Stimulated activated CD4-positive, alpha-beta T cell treated with anti-CD3 and anti-CD28 coated beads, Interleukin-1b, Interleukin-23, amount 100 ng/mL, for 24 hours (primary cell): ENCODE measurements at places on chromosomes 1 and 21.
A peak's percentile ranks its signal among the peaks of the same experiment; 100 is the strongest.

- DNase-seq = no peak
Measured at GRCh38 chr1:197312163-197312562, 44.1 kb downstream of the CRB1 start.

GRCh38 chr1:24551290-24551959 lies 4.5 kb upstream of the NCMAP start:
- no peak for DNase-seq

- no peak for DNase-seq
Measured at GRCh38 chr21:36297406-36297937, 22.5 kb upstream of the MORC3 start.

GRCh38 chr1:17957588-17958267 lies 149.9 kb upstream of the IGSF21 start:
- no peak for DNase-seq

DNA sequence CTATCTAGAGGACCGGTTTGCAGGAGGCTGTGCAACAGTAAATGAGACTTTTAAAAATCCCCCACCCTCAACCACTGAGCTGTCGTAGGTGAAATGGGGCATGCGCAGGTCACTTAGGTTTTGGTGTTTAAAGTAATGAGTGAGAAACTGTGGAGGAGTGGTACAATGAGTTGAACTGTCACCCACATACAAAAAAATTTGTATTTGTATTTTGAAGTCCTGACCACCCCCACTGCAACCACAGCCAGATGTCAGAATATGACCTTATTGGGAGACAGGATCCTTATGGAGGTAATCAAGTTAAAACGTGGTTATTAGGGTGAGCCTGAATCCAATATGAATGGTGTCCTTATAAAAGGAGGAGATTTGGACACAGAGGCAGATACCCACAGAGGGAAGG lies 1.6 kb upstream of the IRF6 start:
- DNase-seq = no peak

DNA sequence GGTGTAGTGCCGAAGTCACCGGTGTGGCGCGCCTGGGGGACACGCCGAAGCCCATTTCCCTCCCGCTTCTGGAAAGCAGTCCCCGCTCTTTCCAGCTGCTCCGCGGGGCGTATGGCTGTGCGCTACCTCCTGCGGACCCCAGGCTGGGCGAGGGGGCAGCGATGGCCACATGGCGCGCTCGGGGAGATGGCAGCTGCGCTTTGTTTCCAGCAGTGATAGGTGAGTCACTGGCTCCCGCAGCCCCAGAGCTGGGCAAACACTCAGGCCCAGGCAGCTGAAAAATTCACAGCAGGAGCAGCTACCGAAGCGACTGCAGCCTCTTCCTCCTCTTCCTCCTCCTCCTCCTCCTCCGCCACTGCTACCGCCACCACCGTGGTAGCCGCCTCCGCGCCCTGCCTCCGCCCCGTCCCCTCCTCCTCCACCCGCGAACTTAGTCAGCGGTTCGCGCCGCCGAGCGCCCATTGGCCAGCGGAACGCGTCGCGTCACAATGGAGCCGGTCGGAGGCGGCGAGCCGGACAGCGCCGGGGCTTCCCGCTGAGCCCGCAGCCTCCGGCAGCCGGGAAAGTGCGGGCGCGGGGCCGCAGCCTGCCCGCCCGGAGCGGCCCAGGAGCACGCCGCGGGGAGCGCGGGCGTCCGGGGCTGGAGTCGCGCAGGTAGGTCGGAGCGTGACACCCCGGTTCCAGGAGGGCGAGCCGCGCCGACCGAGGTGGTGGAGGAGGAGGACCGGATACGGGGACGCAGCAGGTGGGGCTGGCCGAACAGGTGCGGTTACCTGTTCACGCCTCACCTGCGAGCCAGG lies at the start of gene LRRC8B:
TSS of gene LRRC8B (plus strand) at position 461 of the 800 bp plus-strand sequence. CDS start 57,822 bp downstream, outside the sequence.
- DNase-seq = peak; percentile 79

- no peak for DNase-seq
Measured at GRCh38 chr1:197195100-197195499, 48.6 kb upstream of the ASPM start.

- DNase-seq = no peak
Measured at GRCh38 chr1:164579381-164579780, 20.4 kb downstream of the PBX1 start.

GRCh38 chr1:64917328-64917861 lies 49.0 kb downstream of the JAK1 start:
- no peak for DNase-seq

- no peak for DNase-seq
Measured at GRCh38 chr1:233865902-233866301, 38.6 kb upstream of the SLC35F3 start.

DNA sequence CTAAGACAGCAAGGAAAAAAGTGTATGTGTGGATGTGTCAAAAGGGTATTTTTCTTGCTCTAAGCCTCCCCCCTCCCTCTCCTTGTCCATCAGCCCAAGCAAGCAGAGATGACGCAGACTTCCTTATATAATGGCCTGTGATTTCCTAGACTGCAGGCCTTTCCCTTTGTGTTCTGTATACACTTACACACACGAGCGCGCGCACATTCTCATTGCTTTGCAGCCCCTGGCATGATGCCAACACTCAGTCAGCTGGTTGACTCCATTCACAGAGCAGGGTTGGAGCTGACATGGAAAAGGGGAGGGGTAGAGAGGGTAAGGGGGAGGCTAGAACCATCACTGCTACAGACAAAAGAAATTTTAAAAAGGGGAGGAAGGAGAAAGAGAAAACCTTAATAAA lies 41.8 kb downstream of the GATAD2B start:
- no peak for DNase-seq

GRCh38 chr1:12271033-12271432 lies 41.2 kb downstream of the VPS13D start:
- no peak for DNase-seq

DNA sequence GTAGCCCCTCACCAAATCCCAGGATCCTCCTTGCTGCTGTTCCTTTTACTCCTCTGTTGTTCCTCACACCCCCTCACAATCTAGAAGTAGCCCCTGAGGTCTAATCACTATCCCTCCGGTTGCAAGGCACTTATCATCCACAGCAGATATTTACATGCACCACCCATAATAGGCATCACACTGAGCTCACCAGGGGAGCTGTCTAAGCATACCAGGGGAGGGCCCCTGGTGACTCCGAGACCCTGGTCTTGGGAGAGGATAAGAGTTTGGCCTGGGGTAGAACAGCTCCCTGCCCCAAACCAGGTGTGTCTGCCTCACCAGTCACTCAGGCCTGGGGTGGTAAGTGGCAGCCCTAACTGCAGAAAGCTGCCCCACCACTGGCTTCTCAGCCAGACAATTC lies 37.3 kb upstream of the ZC3H12A start:
- no peak for DNase-seq

DNA sequence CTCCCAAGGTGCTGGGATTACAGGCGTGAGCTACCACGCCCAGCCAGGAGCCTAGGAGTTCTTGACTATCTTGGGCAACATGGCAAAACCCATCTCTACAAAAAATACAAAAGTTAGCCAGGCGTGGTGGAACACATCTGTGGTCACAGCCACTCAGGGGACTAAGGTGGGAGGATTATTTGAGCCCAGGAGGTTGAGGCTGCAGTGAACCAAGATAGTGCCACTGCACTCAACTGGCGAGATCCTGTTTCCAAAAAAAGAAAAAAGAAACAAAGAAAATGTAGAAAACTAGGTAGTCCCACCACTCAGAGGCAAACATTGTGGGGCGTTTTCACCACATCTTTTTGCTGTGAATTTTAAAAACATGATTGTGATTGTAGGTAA lies 141.3 kb downstream of the ZZZ3 start:
- DNase-seq = no peak

GRCh38 chr21:25457411-25457810 lies 149.9 kb downstream of the MRPL39 start:
- DNase-seq = no peak

GRCh38 chr21:44051462-44051941 lies 39.4 kb downstream of the TRAPPC10 start:
- no peak for DNase-seq

DNA sequence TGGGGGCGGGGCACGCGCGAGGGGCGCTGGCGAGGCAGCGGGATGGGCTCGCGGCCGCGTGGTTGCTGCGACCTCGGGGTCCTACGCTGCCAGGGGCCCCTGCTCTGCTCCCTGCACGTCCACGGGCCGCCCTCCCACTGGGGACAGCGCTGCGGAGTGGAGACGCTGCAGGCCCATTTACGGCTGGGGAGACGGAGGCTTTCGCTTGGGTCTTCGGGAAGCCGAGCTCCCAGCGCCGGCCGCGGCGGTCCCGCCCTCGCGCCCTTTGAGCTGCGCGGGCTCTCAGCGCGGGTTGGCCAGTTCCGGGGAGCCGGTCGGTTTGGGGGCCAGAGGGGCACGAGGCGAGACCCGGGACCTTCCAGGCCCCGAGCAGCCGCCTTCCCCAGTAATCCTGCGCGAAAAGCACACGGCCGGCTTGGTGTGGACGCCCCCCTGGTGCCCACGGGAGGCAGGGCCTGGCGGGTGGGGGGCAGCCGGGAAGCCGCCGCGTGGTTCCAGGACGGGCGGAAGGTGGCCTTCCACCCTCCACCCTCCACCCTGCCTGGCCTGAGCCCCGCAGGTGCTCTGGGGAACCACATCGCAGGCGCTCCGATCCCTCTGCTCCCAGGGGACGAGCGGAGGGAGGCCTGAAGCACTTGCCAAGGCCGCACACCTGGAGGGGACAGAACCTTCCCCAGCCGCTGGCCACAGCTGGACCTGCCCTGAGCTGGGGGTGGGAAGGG lies 570 bp upstream of the PEX10 start:
- no peak for DNase-seq

DNA sequence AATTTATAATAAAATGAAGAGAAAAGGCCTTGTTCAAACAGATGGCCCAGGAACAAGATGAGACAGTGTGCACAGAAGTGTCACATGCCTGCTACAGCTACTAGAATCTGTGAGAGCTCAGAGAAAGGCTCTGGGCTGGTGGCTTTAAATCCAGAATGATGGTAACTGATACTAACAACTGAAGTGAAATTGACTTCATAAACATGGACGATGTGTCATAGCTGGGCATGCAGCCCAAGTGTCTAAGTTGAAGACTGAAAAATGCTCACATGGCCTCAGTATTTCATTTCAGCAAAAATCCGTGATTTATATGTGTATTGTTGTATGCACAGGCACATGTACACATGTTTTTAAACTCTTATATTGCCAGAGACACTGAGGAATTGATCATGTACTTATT lies 208.3 kb upstream of the RUNX1 start:
- no peak for DNase-seq

- no peak for DNase-seq
Measured at GRCh38 chr1:182709225-182709764, 24.9 kb upstream of the RGS8 start.

DNA sequence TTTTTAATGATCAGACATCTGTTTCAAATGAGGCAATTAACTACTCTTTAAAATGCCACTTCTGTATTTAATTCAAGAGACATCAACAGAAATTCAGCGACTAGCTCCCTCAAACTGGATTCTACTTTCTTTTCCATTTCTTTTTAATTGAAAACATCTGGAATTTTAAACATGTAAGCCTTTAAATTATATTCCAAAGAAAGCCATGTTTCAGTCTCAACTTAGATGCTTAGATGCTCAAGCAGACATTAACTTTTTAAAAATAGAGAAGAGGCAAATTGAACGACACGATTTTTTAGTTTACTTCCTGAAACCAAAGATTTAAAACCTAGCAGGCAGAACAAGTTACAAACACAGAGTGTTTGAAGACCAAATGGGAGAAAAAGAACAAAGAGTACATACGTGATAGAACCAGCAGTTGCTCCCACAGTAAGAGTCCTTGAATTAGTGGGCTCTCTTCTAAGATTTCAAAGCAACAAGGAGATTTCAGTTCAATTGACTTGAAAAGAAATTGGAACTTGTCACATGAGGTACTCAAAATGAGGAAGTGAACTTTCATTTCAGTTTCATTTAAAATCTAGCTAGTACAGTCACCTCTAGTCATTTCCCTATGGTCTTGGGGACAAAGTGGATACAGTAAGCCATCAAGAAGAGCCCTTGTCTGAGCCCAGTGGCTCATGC lies at the start of gene CTSS:
TSS of gene CTSS (minus strand) at position 483 of the 681 bp plus-strand sequence. CDS start 1,015 bp downstream, outside the sequence.
- DNase-seq = no peak

GRCh38 chr1:224751624-224752311 lies 135.7 kb downstream of the CNIH3 start:
- no peak for DNase-seq

DNA sequence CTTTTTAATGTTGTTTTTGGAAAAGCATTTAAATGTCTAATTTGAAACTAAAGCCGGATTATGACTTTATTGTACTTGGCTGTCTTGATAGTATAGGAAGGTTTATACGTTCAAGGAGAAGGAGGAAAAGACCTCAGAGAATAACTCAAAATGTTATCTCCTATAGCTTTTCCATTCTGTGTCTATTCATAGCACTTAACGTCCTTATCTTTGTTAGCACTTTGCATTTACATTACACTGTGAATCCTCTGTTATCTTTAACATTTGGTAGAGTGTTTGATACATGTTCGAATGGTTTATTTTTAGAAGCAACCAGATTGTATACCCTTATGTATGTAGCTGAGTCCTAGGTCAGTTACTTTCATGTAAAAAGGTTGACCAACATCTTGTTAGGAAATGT lies 50.8 kb upstream of the PODN start:
- no peak for DNase-seq

- no peak for DNase-seq
Measured at GRCh38 chr1:907611-908451, 15.9 kb upstream of the SAMD11 start.

DNA sequence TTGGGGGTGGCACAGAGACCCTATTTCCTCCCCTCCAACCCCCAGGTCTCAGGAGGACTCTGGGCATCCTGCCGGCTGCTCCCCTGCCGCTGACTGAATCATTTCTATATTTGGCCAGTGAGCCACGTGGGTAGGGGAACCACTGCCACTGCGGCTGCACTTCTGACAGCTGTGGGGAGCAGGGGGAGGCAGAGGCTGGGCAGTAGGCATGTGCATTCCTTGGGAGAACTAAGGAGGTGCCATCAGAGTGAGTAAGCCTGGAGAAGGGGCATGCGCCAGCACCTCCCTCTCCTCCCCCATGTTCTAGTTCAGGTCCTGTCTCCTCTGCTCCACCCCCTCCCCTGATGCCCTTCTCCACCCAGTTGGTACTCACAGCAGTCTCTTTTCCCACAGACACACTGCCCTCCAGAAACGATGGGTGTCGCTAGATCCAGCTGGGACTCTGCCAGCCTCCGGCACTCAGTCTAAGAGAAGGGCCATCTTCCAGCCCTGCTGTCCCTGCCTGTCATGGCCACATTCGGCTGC lies 12.0 kb downstream of the PPFIA4 start:
- no peak for DNase-seq

DNA sequence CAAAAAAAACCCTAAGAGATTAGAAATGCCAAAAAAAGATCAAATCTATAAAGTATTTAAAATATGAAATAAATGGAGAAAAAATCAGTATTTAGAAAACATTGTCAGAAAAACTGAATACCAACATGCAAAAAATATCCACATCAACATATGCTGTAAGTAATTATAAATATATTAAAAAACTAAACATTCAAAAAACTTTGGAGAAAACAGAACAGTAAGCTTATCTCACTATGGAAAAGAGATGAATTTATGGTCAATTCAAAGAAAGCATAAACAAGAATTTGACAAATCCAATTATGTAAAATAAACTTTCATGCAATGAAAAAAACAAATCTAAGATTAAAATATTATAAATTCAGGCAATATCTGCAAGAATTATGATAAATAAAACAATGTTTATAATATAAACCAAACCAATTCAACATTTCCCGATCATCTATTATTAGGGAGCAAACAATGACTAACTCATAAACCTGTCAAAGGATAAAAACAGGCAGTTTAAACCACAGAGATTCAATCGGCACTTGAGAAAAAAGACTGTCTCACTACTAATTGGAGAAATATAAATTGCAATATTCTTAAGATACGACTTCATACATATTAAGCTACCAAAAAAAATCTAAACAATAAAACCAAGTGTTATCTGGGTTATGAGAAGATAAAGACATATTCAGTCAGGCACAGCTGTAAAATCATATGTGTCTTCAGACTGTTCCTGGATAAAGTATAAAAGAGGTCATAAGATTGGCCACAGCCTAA lies 21.8 kb downstream of the EYA3 start:
- no peak for DNase-seq
